ENCODE measurements at places on chromosomes 4 and X. TPM values are rescaled to one million over a fixed set of nuclear protein-coding genes. Genes with fewer than 3 reads are reported as not detected.

DNA sequence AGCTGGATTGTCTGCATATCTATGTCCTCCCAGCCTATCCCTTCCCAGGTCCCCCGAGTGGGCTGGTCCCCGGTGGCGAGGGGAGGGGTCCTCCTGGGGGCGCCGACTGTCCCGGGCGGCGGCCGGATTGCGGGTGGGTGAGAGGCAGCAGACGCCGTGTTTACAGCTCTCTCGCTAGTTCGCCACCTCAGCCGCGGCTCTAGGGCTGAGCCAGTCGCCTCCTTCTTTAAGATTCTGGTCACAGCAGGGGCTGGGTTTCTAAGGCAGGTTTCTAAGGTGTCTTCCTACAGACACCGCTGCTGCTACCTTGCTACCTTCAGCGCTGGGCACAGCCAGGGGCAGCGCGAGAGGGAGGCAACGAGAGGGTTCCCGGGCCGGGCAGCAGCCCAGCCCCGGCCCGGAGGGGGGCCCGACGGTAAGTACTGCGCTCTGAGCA is 57.2 kb downstream of the FRMPD3 start:
- DNase-seq: no peak

SYP gene
- 0.83 TPM for polyA plus RNA-seq

RRAGB gene
- 17.9 TPM for polyA plus RNA-seq

- DNase-seq: no peak
Measured at GRCh38 chr4:108703370-108703769, 53.0 kb downstream of the OSTC start.

- no peak for DNase-seq
Measured at GRCh38 chrX:39771089-39771488, 326.7 kb downstream of the BCOR start.

DNA sequence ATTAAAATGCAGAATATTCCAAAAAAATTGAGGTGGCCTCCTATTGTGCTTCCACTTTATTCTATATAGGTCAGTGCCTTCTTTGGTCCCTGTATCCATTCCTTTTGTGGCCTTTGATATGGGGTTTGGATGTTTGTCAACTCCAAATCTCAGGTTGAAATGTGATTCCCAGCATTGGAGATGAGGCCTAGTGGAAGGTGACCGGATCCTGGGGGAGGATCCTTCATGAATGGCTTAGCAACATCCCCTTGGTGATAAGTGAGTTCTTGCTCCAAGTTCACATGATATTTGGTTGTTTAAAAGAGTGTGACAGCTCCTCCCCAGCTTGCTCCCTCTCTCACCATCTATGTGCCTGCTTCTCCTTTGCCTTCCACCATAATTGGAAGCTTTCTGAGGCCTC is 380.6 kb downstream of the INPP4B start:
- no peak for DNase-seq

DNA sequence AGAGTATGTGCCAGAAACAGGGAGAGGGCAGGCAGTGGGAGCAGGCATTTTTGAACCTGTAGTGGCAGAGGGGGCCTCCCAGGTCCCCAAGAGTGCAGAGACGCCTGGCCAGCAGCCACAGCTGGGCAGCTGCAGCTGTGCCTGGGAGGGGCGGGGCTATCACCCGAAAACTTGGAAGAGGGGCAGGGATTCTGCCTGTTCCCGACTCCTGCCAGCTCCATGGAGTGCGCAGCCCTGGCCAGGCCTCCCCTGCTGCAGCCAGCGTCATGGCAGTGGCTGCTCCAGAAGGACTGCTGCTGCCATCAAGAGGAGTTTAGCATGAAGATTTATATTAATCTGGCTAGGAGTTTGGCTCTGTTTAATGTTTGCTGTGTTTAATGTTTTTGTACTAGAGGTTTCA is 532.1 kb upstream of the PITX2 start:
- DNase-seq: no peak

CD38 gene
- polyA plus RNA-seq: not detected

DNA sequence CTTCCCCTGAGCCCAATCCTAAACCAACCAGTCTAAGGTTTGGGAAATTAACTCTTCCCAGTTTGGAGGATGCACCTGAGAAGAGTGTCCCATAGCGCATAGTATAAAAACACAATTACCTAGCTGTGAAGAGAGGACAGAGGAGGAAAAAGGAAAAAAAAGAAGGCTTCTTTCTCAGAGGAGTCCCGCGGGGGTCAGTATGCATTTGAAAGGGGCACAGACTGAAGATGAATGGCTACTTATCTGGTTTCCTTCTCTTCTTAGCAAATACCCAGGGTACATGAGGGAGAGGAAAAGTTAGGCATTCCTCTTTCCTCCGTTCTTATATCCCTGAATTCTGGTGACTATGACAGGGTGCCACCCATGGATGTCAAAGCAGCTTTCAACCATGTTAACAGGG is 96.9 kb downstream of the TMEM47 start:
- no peak for DNase-seq

DNA sequence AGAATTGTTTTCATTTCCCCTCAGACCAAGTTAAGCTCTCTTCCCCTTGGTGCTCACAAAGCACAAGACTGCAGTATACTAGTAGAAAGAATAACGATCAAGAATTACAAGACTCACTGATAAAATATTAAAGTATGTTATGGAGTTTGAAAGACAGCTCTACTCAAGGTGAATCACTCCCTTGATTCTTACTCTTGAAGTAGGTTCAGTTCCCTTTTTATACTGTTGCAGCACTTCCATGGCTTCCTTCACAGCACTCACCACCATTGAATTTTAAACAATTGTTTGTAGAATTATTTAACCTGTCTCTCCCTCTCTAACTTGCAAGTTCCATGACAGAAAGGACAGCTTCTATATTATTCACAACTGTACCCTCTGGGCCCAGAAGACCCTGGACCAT is 42.2 kb downstream of the CASK start:
- DNase-seq: no peak

- DNase-seq: no peak
Measured at GRCh38 chr4:81465406-81466340, 6.0 kb downstream of the RASGEF1B start.

DNA sequence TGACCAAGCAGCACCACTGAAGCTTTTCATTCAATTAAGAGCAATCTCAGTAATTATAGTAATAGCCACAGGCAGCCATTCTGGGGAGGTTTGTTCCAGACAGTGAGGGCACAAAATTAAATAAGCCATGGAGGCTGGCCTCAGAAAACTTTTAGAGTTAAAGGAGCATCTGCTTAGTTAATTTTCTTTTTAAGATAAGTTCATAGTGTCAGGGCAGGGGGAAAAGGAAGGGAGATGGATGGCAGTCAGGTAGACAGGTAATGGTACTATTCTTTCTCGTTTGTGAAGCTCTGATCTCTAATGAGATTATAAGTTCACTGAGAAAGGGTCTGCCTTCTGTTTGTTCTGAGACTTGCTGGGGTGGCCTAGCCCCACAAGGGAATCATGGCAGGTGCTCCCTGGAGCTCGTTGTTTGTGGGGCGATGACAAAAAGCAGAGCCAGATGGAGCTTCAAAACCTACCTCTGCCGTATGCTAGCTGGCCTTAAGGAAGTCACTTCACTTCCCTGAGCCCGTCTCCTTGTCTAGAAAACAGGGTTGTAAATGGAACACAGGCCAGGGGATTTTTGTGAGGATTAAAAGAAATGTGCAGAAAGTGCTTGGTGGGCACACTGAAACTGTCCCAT is 44.6 kb upstream of the FGFBP2 start:
- no peak for DNase-seq

GRCh38 chr4:55356991-55357461 is 11.0 kb downstream of the SRD5A3 start:
- no peak for DNase-seq

CTAG1B gene
- not detected for polyA plus RNA-seq

DNA sequence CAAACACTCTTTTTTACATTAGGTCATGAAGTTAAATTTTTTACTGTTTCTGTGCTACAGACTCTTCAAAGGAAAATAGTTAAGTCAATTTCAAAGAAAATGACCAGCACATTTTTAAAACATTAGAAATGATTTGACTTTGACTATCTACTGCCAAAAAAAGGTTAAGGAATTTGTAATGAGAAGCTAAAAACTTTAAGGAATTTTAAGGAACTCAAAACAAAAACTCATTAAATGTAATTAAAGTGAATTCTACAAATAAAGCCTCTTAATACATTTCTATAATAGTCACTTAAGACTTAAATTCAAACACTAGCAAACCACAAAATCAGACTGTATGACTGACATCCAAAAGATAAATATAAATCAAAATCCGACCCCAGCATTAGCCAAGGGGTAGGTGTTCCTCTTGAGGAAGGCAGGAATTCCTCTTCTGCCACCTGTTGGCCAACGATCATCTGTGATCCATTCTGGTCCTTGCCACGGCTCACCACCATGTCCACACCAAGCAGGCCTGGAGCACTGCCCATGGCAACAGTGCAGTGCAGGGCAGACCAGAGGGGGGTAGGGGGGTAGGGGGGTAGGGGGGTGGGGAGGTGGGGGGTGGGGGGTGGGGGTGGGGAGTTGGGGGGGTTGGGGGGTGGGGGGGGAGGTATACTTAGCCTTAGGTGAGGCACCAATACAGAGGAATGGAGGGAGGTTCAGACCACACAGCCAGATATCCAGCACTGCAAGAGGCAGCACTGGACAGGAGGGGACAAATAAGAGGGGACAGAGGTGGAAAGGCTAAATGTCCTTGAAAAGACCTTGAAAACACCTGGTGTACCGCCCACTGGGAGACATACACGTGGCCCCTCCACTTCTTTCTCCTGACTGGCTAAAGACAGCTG is 287.4 kb downstream of the CHIC1 start:
- DNase-seq: no peak
